ENCODE measurements at places on chromosomes 13 and 19. TPM values are rescaled to one million over a fixed set of nuclear protein-coding genes. Genes with fewer than 3 reads are reported as not detected.

Gene CEACAM20
- not detected for total RNA-seq

Gene C3
- 2.5 TPM for total RNA-seq

Gene SWSAP1
- total RNA-seq: 2.6 TPM

Gene TEKTIP1
- 4.6 TPM for total RNA-seq

Gene PNMA8A
- 1.9 TPM for total RNA-seq
